CD4-positive, alpha-beta T cell treated with Interleukin-12 subunit alpha and Interleukin-12 subunit beta, for 1 hour (primary cell): ENCODE measurements at places on chromosomes 4 and X.

GRCh38 chr4:78880874-78881492 is 58.3 kb downstream of the PAQR3 start:
- no peak for DNase-seq

DNA sequence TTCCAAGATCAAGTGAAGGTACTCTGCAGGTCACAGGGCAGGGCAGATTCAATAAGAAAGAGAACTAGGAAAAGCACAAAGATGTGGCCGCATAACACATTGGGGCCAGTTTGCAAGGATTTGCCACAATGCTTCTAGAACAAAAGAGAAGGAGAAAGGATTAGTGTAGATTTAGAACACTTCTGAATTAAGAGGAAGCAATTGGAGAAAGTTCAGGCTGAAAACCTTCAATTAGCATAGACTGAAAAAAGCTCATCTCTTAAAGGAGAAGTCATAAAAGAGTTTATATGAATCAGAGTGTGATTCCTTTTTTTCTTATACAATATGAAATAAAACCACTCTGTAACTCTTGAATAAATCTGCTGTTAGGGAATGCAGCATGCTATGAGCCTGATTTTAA is 215.6 kb upstream of the FAT1 start:
- DNase-seq, result no peak

DNA sequence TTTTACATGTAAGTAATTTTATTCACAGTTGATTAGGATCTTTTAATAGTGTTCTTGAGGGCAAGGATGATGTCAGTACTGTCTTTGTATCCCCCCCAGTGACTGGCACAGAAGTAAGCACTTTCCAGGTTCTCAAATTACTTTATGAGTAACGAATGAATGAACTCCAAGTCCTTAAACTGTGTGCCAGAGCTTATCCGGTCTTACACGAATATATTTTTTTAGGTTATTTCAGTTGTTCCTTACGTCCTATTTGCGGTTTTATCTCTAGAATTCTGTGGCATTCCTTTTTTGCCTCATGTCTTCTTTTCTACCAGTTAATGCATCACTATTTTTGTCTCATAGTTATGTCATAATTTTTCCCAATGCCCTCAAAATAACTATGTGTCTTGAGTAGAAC is 106.9 kb upstream of the MID1IP1 start:
- no peak for DNase-seq

GRCh38 chr4:18039113-18039512 is 17.6 kb upstream of the LCORL start:
- no peak for DNase-seq

GRCh38 chr4:118139241-118139640 is 105.0 kb downstream of the NDST3 start:
- DNase-seq, result no peak

GRCh38 chr4:146059865-146060264 is 115.7 kb upstream of the LSM6 start:
- DNase-seq, result no peak

DNA sequence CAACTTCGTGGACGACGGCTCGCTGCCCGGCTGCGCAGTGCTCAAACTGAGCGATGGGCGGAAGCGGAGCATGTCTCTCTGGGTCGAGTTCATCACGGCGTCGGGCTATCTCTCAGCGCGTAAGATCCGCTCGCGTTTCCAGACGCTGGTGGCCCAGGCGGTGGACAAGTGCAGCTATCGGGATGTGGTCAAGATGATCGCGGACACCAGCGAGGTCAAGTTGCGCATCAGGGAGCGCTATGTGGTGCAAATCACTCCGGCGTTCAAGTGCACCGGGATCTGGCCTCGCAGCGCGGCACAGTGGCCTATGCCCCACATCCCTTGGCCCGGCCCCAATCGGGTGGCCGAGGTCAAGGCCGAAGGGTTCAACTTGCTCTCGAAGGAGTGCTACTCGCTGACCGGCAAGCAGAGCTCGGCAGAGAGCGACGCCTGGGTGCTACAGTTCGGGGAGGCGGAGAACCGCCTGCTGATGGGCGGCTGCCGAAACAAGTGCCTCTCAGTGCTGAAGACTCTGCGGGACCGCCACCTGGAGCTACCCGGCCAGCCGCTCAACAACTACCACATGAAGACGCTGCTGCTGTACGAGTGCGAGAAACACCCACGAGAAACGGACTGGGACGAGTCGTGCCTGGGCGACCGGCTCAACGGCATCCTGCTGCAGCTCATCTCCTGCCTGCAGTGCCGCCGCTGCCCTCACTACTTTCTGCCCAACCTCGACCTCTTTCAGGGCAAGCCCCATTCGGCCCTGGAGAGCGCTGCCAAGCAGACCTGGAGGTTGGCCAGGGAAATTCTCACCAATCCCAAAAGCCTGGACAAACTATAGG is 1.5 kb downstream of the MAB21L2 start:
- no peak for DNase-seq

GRCh38 chr4:76078033-76078613 is 3.6 kb downstream of the ART3 start:
- DNase-seq, result no peak

- DNase-seq, result no peak
These were observed 283.6 kb downstream of the CFAP299 start for GRCh38 chr4:80619070-80619674.

DNA sequence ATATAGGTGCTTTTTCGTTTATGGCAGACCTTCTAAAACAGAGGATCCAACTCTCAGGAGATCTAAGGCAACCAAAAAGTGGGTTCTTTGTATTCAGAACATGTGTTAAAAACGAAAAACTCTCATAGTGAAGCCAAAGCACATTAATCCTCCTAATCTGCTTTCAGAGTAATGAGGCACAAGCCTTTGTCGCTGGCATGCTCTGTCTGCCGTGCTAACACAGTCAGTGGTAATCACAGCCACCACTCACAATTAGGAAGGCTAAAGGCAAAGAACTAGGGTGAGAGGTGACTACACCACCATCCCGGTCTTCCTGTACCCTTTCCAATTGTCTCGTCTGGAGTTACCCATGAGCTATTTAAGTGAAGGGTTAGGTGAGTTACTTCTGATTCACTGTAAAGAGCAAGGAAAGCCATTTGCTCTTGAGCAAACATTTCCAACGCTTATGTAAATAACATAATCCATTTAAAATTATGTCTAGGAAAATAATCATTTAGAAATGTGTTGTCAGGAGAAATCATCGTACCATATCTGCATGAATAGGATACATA is 40.7 kb downstream of the NPY2R start:
- DNase-seq, result no peak

DNA sequence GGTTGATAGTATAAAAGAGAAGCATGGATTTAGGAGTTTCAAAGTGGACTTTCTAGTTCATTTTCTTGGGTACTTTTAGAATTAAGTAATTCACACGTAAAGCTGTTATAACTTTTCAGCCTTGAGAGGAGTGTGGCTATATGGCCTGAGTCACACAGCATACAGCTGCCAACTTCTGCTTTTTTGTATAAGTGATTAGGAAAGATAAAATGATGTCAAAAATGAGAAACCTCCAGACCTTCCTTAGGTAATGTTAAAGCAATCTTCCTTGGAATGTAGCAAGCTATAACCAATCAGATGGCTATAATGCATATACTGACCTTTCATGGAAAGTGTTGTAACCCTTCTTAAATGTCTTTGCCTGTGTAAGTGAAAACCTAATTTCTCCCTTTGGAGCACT is 39.2 kb downstream of the RAB40AL start:
- no peak for DNase-seq

DNA sequence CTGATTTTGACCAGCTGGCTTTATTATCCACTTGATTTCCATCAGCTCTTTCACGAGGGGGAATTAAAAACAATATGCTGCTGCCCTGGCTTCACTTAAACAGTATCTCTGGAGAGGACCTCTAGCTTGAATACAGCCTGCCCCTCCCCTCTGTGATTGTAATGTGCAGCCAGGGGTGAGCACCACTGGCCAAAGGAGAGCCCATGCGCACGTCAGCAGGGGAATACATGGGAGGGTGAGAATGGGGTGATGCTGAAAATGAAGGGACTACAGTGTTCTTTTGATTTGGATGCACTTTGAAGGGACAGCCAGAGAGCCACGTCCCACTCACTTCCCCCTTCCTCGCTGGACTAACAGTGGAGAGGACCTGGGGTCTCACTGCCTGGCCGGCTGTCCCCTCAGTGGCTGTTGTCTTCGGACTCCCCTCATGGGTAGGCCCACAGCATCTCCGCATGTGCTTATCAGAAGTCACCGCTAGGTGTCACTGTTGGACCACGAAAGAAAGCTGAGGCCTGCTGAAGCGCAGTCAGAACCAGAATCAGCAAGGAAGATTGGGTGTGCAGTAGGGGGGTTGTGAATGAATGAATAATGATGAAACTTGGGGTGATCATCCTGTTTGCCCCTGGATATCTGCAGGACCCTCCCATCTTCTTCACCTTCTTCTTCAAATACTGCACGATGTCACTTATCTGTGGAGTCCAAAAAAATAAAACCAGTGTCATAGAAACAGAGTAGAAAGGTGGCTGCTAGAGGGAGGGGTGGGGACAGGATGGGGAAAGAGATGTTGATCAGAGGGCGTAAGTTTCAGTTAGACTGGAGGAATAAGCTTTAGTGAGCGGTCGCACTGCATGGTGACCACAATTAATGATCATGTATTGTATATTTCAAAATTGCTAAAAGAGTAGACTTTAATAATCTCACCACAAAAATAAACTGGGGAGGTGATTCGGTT is 32.8 kb downstream of the CLCN4 start:
- DNase-seq, result peak; percentile 65

GRCh38 chrX:53159184-53159583 is 65.2 kb downstream of the KANTR start:
- DNase-seq, result no peak

GRCh38 chrX:41468647-41469323 is 21.6 kb downstream of the NYX start:
- DNase-seq, result no peak

GRCh38 chr4:163748449-163748848 is 254.0 kb downstream of the TMA16 start:
- no peak for DNase-seq

- DNase-seq, result no peak
These were observed 27.6 kb downstream of the HPGD start for GRCh38 chr4:174494726-174495125.

DNA sequence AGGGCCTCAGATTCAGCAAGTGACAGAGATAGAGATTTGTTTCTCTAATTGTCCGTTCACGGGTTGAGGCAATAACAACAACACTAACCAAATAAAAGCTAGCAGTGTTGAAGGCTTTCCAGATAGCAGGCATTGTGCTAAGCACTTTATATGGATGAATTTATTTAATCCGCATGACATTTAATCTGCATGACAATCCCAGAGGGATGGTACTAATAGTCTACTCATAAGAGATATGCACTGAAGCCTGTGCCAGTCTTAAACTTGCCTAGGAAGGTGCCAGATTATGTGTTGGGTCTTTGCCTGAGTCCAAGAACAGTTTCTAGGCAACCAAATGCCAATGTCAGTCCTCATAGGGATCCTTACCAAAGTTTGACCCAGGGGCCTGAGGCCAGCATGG is 37.7 kb upstream of the FAT1 start:
- no peak for DNase-seq

DNA sequence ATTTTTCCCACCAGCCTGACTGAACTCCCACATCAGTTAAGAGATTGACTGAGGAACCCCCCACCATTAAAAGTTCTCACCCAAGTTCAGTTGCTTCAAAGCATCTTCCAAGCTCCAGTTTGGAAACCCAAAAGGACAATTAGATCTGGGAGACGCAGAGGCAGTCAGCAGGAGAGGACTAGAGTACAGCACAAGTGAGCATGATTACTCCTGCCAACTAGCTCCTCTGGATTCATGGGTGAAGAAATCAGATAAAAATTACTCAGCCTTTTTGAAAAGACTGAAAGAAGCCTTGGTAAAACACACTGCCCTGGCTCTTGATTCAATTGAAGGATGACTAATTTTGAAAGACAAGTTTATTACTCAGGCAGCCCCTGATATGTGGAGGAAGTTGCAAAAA is 297.5 kb downstream of the ADAM29 start:
- no peak for DNase-seq

DNA sequence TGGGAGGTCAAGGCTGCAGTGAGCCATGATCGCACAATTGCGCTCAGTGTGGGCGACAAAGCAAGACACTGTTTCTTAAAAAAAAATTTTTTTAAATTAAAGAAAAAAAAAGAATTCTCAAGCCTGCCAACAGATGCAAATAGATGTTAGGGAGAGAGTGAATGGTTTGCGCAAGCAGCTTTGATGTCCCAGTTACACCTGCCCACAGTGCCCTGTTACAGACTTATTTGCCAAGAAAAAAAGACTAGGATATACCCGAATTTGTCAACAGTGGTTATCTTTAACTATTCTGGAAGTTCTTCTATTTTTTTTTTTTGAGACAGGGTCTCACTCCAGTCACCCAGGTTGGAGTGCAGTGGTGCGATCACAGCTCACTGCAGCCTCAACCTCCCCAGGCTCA is 44.3 kb upstream of the UGDH start:
- DNase-seq, result no peak

DNA sequence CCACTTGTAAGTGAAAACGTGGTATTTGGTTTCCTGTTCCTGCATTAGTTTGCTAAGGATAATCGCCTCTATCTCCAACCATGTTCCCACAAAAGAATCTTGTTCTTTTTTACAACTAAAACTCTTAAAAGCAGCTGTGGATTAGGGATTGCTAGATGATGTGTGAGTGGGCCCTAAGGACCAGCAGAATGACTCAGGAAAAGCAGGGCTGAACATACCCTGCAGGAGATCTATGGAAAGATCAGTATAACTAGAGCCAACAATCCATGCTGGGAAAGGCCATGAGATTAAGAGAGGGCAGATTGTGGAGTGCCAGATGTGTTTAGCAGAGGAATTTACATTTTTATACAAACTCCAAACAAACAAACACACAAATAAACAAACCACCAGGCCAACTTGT is 128.4 kb upstream of the TMEM164 start:
- no peak for DNase-seq

- no peak for DNase-seq
These were observed 987.2 kb downstream of the CCSER1 start for GRCh38 chr4:91114386-91114785.

- no peak for DNase-seq
These were observed 93.8 kb downstream of the GATB start for GRCh38 chr4:151667048-151667447.

GRCh38 chr4:52943677-52944076 is 81.6 kb downstream of the RASL11B start:
- no peak for DNase-seq

DNA sequence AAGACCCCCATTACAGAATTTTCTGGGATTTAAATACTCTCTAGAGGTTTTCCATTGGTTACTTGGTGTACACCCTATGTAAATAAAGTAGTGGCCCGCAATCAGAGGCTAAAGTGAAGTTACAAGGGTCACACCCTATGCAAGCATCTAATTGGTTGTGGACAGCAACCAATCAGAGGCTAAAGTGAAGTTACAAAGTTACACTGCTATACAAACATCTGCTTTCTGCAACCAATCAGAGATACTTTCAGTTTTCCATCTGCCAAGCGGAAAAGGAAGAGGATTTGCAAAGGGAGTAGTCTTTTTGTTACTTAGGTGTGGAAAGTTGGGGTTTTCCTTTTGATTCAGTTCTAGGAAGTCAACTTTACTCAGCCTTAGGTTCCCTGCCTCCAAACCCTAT is 2.0 kb upstream of the ATRX start:
- peak; percentile 69 for DNase-seq
